Astrocyte of the spinal cord (primary cell): ENCODE measurements at places on chromosomes 7 and 10.

GRCh38 chr10:110017052-110017451, 9.3 kb downstream of the ADD3 start:
- no peak for DNase-seq

- DNase-seq, result no peak
Observed at GRCh38 chr7:78450706-78451105, 652.1 kb downstream of the PHTF2 start.

- DNase-seq, result no peak
Observed at GRCh38 chr10:124698545-124699469, 45.4 kb downstream of the FAM53B start.

GRCh38 chr10:75406462-75407223, 5.1 kb upstream of the ZNF503 start:
- peak; percentile 20 for DNase-seq

DNA sequence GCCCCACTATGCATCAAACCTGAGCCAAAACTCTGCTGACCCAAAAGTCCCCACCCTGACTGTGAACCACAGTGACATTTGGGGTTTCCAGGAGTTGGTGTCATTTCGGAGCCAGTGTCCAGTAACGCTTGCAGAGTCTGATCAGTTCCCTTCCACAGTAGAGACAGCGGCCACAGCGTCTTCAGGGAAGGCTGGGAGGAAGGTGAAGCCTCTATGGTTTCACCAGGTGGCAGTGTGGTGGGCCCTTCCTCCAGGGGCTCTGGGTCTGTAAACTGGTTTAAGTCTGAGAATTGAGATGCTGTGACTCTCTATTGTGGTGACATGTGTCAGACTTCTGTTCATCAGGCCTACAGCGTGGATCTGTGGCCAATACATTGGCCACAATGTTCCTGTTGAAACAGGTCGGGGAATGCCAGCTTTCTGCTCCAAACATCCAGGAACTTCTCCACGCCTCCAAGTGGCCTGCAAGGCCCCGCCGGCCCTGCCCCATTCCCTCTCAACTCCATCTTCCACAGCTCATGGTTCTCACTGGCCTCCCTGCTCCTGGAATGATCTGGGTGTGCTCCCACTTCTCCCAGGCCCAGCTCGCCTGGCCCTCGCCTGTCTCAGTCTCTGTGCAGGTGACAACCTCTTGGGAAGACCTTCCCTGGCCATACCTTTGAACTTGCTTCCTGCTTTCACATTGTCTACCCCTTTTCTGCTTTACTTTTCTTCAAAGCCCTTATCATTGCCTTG, 124.5 kb upstream of the FAM20C start:
- peak; percentile 75 for DNase-seq

- peak; percentile 64 for DNase-seq
Observed at GRCh38 chr7:134804351-134804750, 24.9 kb downstream of the CALD1 start.

- no peak for DNase-seq
Observed at GRCh38 chr10:31120961-31121685, 89.5 kb upstream of the ZNF438 start.
